NB4 (cell line): ENCODE measurements at places on chromosomes 4 and X.

- DNase-seq = no peak
These were observed 190.8 kb upstream of the GK2 start for GRCh38 chr4:79598801-79599200.

- DNase-seq = no peak
These were observed 8.3 kb downstream of the S100G start for GRCh38 chrX:16658284-16658683.

DNA sequence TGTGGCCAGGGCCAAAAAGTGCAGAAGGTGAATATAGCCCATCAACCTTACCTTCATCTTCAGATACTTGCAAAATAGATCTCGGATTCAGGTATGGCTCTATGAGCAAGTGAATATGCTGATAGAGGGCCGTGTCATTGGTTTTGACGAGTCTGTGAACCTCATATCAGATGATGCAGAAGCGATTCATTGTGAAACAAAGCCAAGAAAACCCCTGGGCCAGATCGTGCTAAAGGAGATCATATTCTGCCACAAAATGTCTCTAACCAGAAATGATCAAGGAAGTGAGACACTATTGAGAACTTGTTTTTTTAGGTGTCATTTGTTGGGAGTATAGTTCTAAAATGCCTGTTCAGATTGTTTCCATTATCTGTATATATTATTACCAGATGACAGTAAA lies 48.3 kb downstream of the PDK3 start:
- DNase-seq = no peak

DNA sequence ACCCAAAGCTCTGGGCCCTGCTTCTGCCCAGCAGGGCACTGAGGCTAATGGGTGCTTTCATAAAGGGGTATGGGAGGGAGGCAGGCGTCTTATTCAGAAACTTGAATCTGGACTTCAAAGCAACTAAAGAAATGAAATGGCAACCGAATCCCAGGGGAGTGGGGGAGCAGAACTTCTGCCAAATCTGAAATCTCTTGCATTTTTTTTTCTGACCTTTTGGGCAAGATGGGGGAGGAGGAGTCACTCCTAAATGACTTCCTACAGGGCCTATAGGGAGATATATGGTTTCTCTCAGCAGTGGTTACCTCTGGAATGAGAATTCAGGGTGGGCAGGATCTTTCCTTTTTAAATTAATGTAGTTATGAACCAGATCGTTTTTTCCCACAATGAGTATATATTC lies 30.6 kb upstream of the KIAA1210 start:
- peak; percentile 1 for DNase-seq

- no peak for DNase-seq
These were observed 1.7 kb downstream of the TSPAN7 start for GRCh38 chrX:38563030-38563429.

- no peak for DNase-seq
These were observed 95.4 kb downstream of the NYX start for GRCh38 chrX:41542536-41542935.

DNA sequence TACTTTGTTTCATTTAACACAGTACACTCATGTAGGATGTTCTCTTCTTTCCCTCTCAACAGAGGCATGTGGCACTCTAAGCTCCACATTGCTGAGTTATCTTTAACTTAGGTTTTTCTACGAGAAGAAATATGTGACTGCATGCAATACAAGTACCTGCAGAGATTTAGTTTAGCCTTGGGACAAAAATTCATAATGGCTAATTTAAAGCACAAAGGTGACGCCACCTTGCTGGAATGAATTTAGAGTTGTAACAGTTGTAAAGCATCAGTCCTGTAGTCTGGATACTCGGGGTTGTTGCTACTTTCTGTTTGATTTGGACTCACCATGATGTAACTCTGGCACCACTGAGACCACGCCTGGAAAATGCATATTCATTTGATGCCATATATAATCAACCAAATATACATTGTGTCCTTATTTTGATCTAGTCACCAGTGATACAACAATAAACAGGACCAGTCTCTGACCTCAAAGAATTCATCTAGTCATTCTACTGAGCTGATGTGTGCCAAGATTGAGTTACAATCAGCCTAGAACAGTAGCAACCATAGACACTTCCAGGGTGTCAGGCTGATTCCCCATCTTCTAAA lies 451.0 kb upstream of the ZFP42 start:
- DNase-seq = no peak

DNA sequence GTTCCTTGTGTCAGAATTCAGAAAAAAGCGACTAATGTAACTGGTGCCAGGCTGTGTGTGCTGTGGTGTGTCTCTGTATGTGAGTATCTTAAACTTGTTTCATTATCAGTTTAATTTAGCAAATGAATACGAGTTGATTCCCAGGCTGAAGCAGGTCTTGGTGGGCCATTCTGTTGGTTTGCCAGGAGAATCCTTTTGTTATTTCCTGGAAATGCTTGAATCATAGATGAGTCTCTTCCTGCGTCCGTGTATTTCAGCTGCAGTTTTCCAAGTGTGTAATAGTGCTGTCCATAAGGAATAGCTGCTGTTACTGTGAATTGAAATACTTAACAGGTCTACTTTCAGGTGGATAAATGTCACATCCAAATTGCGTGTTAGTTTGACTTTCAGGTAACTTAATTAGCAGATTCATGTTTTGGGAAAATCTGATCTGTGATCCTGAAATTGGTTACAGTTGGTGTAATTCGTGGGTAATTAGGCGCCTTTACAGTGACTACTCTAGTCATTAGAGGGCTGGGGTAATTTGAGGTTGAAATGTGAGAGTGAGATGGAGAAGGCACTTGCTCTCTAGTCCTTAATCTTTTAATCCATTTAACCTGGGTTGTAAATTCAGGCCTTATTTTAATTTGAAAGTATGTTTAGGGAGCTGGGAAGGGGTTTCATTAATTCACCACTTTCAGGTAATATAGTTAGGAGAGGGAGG lies 23.8 kb downstream of the TMEM131L start:
- no peak for DNase-seq

DNA sequence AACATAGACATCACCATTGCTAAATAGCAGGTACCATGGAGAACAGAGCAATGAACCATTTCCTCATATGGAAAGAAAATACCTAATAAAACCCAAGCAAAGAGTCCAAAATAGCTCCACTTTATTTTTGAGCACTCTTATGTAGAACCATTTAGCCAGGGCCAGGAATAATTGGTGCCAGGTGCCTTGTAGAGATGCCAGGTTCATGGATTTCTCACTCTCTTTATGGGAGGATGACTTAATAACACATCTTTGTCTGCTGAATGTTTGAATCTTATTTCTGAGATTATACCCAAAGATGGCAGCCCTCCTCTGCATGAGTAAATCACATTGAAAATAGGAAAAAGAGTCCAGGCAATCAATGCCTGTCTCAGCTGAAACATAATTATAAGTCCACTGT lies 212.3 kb upstream of the SFRP2 start:
- DNase-seq = no peak

DNA sequence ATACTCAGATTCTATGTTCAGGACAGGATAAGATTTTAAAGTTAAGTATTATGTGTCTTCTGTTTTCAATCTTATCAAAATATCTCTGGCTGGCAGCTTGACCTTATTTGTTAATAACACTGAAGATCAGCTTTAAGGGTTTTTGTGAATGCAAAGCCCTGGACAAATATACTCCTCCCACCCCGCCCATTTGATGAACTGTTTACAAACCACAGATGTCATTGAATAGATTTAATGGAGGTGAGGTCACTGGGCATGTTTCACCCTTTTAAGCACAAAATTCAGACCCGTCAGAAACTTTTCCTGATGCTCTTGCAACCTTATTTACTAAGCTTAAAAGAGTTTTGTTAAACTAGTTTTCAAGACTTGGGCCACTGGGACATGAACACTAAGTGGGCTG lies 10.1 kb upstream of the CXCL8 start:
- DNase-seq = peak; percentile 48

- DNase-seq = peak; percentile 20
These were observed 28.4 kb upstream of the FBXW7 start for GRCh38 chr4:152564336-152564735.

DNA sequence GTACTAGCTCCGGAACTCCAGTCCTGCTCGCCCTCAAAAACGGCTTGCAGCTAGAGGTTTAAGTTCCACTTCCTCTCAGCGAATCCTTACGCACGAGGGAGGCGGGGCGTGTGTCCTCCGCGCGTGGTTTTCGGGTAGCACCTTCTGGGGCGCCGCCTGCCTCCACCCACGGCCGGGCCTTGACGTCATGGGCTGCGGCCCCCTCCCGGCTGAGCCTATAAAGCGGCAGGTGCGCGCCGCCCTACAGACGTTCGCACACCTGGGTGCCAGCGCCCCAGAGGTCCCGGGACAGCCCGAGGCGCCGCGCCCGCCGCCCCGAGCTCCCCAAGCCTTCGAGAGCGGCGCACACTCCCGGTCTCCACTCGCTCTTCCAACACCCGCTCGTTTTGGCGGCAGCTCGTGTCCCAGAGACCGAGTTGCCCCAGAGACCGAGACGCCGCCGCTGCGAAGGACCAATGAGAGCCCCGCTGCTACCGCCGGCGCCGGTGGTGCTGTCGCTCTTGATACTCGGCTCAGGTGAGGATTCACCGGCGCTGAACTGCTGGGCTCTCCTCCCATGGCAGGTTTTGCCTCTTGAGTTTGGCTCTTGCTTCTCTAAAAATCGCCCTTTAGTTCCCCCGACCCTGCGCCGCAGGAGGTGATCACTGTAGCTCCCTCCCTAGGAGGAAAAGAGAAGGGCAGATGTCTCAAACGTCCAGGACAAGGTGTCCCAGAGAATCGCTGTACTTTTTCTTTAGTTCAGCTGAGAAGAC lies at the start of gene AREG:
TSS of gene AREG (plus strand) at position 246 of the 752 bp plus-strand sequence. CDS start at position 456, 210 bp downstream.
- DNase-seq = peak; percentile 5

GRCh38 chrX:140715787-140716186 lies 6.2 kb downstream of the LINC00632 start:
- no peak for DNase-seq

DNA sequence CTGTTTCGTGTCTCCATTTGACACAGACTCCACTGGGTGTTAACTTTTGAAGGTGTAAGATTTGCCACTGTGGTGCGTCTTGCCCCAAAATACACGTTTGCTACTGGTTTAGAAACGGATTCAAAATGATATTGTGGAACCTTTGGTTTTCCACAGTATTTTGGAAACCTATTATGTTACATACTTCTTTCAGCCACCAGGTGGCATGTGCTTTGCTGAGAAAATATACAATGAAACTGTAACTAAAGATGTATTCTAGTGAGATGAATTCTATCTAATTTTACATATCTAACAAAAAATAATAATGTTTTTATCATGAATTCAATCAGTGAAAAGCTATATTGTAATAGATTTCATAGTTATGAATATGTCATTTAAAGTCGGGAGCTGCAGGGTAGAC lies 28.4 kb upstream of the SLITRK4 start:
- DNase-seq = peak; percentile 12

- no peak for DNase-seq
These were observed 6.2 kb downstream of the CCKAR start for GRCh38 chr4:26484032-26484515.

- DNase-seq = no peak
These were observed 170.9 kb upstream of the PCDH18 start for GRCh38 chr4:137703195-137703594.

DNA sequence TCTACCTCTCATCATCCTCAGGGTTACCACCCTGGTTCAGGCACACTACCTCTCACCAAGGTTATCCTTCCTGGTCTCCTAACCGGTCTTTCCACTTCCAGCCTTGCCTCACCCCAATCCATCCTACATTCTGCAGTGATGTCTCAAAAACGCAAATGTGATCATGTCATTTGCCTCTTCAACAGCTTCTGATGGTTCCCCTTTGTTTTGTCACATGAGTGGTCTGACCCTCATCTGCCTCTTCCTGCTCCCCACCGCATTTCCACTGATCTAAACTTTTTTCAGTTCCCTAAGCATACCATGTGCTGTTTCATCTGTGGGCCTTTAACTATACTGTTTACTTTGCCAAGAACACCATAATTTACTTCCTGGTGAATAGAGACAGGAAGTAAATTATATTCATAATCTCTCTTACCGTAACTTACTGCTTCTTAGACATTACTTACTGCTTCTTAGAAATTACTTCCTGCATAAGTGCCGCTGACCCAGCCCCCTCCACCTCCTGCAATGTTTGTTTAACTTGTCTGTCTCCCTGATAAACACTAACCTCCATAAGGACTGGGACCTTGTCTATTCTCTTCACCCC lies 27.1 kb upstream of the NSUN7 start:
- no peak for DNase-seq

DNA sequence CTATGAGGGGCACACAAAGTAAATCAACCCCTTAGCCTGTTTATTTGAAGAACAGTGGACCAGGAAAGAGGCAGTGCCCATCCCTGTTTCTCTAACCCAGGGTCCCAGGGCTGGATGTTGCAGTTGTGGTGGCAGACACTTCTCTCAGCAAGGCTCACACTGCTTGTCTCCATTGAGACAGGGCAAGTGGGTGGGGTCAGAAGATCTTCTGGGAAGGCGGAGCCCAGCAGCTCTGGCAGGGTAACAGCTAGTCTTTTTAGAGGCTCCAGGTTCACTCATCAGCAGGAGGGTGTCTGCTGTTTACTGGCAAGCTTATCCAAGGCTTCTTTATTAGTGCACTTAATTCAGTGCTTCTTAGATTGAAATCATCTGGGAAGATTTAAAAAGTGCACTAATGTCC lies 659.8 kb upstream of the DIPK2B start:
- DNase-seq = no peak

- DNase-seq = no peak
These were observed 11.5 kb downstream of the ANXA5 start for GRCh38 chr4:121685257-121685656.

DNA sequence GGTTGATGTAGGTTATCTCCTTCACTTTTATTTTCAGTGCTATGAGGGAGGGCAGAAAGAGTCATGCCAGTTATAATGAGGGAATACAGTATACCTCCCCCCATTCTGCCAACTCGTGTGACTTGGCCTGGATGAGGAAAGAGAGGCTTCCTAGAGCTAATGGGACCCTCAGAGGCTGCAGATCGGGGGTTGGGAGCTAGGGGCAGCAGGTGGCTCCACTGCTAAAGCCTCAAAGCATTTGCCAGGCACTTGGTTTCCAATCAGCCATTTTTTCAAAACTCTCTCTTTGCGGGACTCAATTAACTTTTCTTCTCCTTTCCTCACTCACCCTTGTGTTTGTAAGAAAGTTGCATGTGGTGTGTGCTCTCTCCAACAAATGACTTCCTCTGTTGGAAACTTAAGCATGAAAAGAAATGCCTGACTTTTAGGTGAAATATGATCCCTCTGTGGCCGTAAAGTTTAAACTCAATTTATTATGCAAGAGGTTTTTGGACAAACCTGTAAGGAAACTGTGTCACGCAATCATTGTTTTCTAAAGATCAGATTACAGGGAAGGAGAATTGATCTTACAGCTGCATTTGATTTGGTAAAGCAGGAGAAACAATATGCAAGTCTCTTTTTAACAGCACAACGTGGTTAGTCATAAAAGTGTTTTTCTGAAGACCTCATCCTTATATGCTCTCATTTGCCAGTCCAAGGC lies 7.0 kb downstream of the SFRP2 start:
- DNase-seq = peak; percentile 68

DNA sequence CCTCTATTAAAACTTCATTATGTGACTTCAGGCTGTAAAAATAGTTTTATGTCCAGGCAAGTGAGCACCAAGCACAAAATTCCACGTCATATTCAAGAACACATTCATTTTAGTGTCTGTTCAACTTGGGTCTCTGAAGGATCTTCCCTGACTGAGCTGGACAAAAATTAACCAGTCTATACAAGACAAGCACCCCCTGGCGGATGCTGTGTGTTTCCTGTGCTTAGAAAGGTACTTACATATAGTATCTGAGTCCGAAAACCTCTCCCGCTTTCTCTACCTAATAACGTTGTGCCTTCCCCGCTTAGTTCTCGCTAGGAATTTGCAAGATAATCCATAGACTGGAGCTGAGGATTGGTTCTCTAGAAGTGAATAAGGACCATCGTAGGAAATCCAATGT lies 2214.5 kb upstream of the TENM3 start:
- DNase-seq = peak; percentile 31

- no peak for DNase-seq
These were observed 124.9 kb downstream of the PTTG2 start for GRCh38 chr4:38084877-38085711.
